ENCODE measurements at places on chromosomes 16 and 17.
A peak's percentile ranks its signal among the peaks of the same experiment; 100 is the strongest.

DNA sequence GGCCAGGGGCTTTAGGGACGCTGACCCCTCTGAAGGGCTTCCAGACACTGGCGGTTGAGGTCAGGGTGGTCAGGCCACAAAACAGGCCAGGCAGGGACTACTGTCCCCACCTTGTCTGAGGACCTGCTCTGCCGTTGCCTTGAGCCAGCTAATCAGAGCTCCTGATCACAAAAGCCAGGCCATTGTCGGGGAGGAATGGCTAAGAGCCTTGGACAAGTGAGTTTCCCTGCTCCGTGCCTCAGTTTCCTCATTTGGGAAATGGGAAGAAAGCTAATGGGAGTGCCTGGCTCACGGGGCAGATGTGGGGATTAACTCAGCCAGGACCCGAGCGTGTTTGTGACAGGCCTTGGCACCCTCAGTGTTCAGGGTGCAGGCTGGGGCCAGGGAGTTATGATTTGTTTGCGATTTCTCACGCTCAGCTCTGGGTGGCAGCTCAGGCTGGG lies 246.5 kb upstream of the CIBAR2 start:
- no peaks in the 10 kb centered on the region for H3K27me3 ChIP-seq
- H3K27ac ChIP-seq: peak overlapping the region; percentile 21
- no peak overlapping the region for H3K4me3 ChIP-seq
- H3K4me1 ChIP-seq: no peaks in the 10 kb centered on the region

- DNase-seq: no peak
- H3K4me1 ChIP-seq: peaks cover 7% of the 10 kb centered on the region
- no peak overlapping the region for H3K4me3 ChIP-seq
- H3K27ac ChIP-seq: peak overlapping the region; percentile 3
- H3K27me3 ChIP-seq: no peaks in the 10 kb centered on the region
- no peaks in the 10 kb centered on the region for H3K36me3 ChIP-seq
Observed at GRCh38 chr17:40915199-40915661, 22.2 kb downstream of the KRT23 start.

GRCh38 chr16:49567950-49568349 lies 194.3 kb downstream of the C16orf78 start:
- H3K27me3 ChIP-seq: no peaks in the 10 kb centered on the region
- H3K4me1 ChIP-seq: no peaks in the 10 kb centered on the region
- DNase-seq: no peak
- no peak overlapping the region for H3K27ac ChIP-seq

DNA sequence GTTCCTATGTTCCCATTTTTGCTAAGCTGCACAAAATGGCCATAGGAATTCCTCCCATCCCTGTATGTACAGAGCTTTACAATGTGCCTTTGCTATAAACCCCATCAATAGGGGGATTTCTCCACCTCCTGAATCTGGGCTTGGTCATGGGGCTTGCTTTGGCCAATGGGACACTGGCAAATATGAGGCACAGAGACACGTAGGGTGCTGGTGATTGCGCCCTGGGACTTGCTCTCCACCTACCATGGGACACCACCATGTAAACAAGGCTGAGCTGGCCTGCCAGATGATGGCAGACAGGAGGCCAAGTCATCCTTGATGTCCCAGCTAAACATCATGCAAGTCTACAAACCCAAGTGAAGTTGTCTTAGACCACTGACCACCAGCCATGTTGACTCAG lies 15.3 kb upstream of the ALDH3A1 start:
- no peaks in the 10 kb centered on the region for H3K36me3 ChIP-seq
- peaks cover 13% of the 10 kb centered on the region for H3K4me1 ChIP-seq
- DNase-seq: no peak
- H3K27ac ChIP-seq: no peak overlapping the region
- H3K4me3 ChIP-seq: no peak overlapping the region

- no peaks in the 10 kb centered on the region for H3K4me1 ChIP-seq
- DNase-seq: no peak
- H3K36me3 ChIP-seq: no peaks in the 10 kb centered on the region
Observed at GRCh38 chr16:75535211-75535843, 581 bp downstream of the CHST5 start.

GRCh38 chr17:66214884-66215528 lies 14.2 kb downstream of the APOH start:
- no peaks in the 10 kb centered on the region for H3K27me3 ChIP-seq
- no peaks in the 10 kb centered on the region for H3K4me1 ChIP-seq
- no peak overlapping the region for H3K4me3 ChIP-seq
- no peaks in the 10 kb centered on the region for H3K36me3 ChIP-seq
- no peak for DNase-seq
- no peak overlapping the region for H3K27ac ChIP-seq

DNA sequence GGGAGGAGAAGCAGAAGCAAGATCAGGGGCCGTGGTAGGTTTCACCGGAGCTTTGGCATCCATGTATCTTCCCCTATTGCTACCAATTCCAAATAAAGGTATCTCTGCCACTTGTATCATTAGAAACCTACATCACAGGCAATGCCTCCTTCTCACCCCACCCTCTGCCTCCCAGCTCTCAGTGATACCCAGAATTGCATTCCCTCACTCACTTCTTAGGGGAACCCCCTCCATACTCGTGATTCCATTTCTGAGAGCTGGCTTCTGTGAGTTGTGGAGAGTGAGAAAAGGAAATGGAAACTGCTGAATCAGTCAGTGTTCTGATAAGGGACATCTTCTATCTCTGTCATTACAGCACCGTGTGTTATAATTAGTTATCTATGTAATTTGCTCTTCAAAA lies 2.3 kb upstream of the CCL3 start:
- H3K4me1 ChIP-seq: no peaks in the 10 kb centered on the region
- H3K27ac ChIP-seq: no peak overlapping the region
- H3K36me3 ChIP-seq: no peaks in the 10 kb centered on the region
- no peaks in the 10 kb centered on the region for H3K27me3 ChIP-seq

Data from sigmoid colon (tissue), 7 donors.